ENCODE measurements at places on chromosomes 1 and 21.
A peak's percentile ranks its signal among the peaks of the same experiment; 100 is the strongest.

DNA sequence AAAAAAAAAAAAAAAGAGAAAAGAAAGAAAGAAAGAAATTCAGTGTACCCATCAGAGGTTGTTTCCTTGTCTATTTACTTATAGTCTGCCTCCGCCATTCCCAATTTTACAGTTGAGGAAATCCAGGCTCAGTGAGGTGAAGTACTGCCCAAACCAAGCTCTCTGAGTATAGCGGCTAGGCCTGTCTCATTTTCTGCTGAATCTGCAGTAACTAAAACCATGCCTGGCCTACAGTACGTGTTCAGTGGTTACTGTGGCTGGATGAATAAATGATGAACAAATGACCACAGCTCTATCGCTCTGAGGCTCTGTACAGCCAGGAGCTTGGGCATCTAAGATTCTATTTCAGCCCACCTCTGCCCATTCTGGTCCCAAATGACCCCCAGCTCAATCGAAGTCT lies 24.3 kb downstream of the RAP1GAP start:
- no peak for DNase-seq

- no peak for DNase-seq
These were observed 51.4 kb downstream of the ACBD3 start for GRCh38 chr1:226135059-226135651.

DNA sequence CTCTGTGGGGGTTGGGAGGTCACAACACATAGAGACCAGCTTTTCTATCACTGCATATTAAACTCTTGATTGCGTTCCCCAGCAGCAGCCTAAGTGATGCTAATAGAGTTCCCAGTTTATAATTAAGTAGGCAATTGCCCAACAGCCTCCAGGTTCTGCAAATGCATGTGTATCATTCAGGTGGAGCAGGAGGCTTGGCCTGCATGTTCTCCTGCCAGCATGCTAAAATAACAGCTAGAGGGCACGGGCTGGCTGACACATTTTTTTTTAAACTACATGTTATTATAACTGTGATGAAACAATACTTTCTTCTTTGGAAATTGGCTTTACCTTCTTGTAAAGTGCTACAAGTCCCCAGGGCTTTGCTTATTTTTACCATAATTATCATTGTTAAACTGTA lies 10.4 kb downstream of the TCHH start:
- no peak for DNase-seq

DNA sequence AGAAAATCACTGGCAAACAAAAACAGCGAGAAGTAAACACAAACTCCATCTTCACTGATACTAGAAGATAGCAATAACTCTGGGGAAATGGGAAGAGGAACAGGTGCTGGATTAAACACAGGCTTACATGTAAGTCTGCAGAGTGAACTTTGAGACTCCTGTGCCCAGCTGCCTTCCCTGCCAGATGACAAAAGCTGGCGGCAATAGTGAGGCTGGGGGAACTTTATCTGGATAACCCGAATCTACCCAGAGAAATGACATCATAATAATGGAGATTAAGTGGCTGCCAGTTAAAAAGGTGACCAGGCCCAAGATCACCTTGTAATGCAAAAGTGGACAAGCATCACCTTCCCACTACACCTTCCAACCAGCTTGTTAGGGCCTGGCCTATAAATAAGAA lies 184.5 kb downstream of the CHRM3 start:
- DNase-seq = no peak

- no peak for DNase-seq
These were observed 201.7 kb upstream of the CHRM3 start for GRCh38 chr1:239184561-239185244.

DNA sequence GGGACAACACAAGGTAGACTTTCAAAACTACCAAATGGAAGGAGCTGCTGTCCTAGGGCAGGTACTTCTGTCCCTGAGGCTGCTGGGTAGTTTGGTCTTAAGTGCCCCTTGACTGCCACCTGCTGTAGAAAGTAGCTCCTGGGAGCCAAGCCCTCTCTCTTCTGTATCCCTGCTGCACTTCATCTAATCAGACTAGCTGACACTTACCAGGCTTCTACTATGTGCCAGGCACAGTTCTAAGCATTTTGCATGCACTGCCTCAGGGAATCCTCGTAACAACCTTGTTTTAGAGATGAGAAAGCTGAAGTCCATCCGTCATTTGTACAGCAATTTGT lies 15.9 kb upstream of the SRSF4 start:
- peak; percentile 46 for DNase-seq

GRCh38 chr1:245086389-245086969 lies 68.3 kb upstream of the KIF26B start:
- DNase-seq = no peak

DNA sequence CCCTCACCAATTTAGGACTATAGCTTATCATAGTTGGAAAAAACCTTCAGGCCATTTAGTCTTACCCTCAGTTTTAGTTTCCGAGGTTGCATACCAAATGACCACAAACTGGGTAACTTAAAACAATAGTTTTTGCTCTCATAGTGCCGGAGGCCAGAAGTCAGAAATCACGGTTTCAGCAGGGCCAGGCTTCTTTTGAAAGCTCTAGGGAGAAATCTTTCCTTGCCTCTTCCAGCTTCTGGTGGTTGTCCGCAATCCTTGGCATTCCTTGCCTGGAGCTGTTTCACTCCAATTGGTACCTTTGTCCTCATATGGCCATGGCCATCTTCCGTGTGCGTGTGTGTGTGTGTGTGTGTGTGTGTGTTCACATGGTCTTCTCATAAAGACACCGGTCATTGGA lies 12.4 kb upstream of the PLXNA2 start:
- no peak for DNase-seq

- peak; percentile 49 for DNase-seq
These were observed 6.2 kb downstream of the SLC2A1 start for GRCh38 chr1:42952303-42953001.

DNA sequence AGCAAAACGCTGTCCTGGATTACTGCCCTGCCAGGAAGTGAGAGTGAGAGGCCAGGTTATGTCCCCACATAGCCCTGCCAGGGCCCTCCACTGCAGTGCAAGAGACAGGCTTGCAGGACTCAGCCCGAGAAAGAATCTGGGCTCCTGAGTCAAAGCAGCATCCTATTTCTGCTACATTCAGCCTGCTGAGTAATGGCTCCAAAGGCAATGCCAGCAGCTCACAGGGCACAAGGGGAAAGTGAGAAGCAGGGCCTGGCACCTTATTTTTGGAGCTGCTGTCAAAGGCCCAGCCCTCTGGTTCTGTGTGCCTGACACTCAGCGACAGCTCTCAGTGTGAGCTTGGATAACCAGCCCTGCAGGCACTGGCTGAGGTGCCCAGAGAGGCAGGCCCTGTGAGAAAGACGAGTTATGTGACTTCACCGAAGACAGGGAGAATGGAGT lies 83.9 kb downstream of the DTL start:
- no peak for DNase-seq

DNA sequence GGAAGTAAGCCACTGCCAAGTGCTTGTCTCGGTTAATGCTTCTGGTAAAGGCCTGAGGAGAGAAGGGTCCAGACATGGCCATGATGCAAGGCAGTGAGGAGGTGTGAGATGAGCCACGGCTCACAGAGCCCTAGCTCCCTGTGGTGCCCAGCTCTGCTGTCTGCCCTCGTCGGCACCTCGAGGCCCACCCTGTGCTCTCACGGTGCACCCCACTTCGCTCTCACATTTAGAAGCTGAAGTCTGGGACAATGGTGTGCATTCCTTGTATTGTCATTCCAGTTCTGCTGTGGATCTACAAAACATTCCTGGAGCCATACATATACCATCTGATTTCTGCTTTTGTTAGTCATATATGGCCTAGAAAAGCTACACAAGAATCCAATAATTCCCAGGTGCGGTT lies 3.3 kb downstream of the NCF2 start:
- DNase-seq = no peak

- DNase-seq = no peak
These were observed 455.6 kb upstream of the ADGRL2 start for GRCh38 chr1:81345110-81345509.

- DNase-seq = no peak
These were observed 29.0 kb upstream of the CLDN14 start for GRCh38 chr21:36508948-36509347.

DNA sequence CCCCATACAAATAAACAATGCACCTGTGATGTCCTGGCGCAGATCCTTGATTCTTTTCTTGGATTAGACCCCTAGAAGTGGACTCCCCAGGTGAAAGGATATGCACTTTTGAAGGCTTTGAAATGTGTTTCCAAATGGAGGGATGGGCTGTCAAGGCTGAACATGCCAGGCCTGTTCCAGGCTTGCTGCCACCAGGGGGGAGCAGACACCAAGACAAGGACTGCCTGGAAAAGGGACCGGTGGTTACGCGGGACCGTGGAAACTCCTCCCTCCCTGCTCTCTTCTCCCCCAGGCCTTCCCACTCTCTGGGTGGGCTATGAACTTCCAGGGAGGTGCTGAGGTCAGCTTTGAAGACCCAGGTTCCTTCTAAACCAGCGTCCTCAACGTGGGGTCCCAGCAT lies 12.7 kb downstream of the C1QB start:
- no peak for DNase-seq

- DNase-seq = no peak
These were observed 33.6 kb downstream of the USP25 start for GRCh38 chr21:15763359-15763758.

- no peak for DNase-seq
These were observed 2.7 kb downstream of the INTS3 start for GRCh38 chr1:153730468-153730988.

DNA sequence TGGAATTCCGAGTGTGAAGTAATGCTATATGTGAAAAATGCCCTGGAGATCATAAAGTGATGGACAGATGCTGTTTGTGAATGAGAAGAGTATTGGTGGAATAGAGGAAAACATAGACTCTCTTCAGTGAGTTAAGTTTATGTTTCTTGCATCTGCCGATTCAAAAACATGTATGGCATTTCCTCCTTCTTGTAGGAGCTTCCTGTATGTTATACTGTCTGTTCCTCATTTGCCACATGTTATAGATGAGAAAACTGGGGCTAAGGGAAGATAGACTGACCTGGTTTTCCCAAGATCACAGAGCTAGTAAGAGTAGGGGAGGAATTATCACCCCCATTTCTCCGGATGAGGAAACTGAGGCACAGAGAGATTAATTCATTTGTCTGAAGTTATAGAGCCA lies 41.1 kb upstream of the IL20 start:
- DNase-seq = no peak
